Ascending aorta (tissue), 2 donors: ENCODE measurements at places on chromosomes 1 and 21. TPM values are rescaled to one million over a fixed set of nuclear protein-coding genes. Genes with fewer than 3 reads are reported as not detected.
A peak's percentile ranks its signal among the peaks of the same experiment; 100 is the strongest.

Gene AADACL3
- total RNA-seq, result not detected

Gene ARHGEF19
- total RNA-seq, result 1.5 TPM

GRCh38 chr1:224454402-224455055, 19.9 kb upstream of the WDR26 start:
- no peak for DNase-seq

Gene TRIM45
- total RNA-seq, result 1.9 TPM

Gene AGT
- total RNA-seq, result 79.0 TPM

Gene FAM229A
- 12.2 TPM for total RNA-seq

- no peak for DNase-seq
These were observed 77.5 kb downstream of the PLPP3 start for GRCh38 chr1:56501888-56502287.

DNA sequence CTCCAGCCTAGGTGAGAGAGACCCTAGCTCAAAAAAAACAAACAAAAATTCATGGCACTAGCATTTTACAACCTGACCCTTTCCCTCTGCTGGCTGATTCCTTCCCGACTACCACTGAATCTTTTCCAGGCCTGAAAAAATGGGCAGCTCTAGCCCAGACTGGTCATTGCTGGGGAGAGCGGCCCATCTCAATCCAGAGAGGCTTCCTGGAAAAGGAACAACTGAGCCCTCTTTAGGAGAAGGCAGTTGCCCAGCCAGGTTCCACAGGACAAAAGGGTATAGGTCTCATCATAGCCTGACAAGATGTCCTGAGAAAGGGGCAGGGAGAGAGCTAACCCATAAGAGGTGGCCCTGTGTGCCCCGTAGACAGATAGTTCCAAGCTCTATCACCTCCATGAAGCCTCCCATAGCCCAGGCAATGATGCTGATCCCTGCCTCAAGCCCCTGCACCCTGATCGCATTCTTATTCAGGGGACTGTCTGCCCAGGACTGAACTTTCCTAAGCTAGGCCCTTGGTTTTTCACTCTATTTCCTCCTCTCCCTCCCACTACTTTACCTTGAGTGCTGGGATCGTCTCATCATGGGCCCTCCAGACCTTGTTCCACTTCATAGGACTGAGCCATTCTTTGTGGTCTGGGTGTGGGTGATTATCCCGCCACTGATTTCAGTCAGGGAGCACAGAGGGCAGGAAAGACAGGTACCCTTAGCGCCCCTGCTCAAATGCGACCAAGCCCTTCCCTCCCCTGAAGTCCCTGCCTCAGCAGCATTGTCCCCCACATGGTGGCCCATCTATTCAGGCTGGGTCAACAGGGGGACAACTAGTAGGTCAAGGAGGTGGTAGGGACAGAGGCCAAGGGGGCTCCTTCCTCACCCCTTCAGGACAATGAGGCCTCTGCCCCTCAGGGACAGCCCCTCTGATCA, 18.2 kb downstream of the RHBG start:
- no peak for DNase-seq

- peak; percentile 70 for DNase-seq
These were observed 10.3 kb upstream of the PRELP start for GRCh38 chr1:203465146-203465798.

- no peak for DNase-seq
These were observed 193.3 kb upstream of the SNX7 start for GRCh38 chr1:98468111-98468717.

DNA sequence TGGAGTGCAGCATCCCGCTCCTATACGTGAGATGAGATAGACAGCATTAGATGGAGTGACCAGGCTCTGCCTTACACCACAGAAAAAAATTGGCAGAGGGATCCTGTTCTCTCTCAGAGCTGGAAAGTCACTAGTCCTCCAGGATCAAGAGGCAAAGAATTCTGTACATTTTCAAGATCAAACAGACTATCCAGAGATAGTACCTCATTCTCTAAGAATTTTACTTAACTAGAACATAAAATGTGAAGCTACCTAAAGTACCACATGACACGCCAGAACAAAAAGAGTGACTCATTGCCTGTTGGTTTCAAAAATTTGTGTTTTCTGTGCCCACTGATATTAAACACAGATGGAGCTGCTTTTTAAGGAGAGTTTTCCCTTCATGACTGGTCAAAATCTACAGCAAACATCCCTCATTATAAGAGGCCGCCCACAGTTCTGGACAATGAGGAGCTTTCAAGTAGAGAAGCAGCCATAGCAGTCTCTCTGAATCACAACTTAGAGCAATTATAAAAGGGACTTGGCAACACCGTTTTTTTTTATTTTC, 32.3 kb downstream of the CD160 start:
- no peak for DNase-seq

DNA sequence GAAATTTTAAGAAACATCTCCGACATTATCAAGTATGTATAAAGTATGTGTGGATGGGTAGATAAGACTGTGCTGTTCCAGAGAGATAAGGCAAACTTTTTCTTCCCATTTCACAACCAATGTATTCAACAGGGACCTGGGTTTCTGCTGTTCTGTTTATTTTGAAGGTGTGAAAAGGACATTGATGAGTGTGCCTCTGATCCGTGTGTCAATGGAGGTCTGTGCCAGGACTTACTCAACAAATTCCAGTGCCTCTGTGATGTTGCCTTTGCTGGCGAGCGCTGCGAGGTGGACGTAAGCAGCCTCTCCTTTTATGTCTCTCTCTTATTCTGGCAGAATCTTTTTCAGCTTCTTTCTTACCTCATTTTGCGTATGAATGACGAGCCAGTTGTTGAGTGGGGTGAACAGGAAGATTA, 174.0 kb downstream of the CRB1 start:
- no peak for DNase-seq

Gene OPTC
- total RNA-seq, result not detected

- no peak for DNase-seq
These were observed 217.3 kb upstream of the SGIP1 start for GRCh38 chr1:66316464-66317247.

Gene ITLN2
- not detected for total RNA-seq

GRCh38 chr21:35711661-35712060, 348.7 kb downstream of the SETD4 start:
- no peak for DNase-seq

GRCh38 chr1:216723274-216723780, at the start of gene ESRRG:
TSS of gene ESRRG (minus strand) at chr1:216723429. CDS start at chr1:216723299, 130 bp downstream.
- no peak for DNase-seq
